ENCODE measurements at places on chromosomes 7 and 10.
A peak's percentile ranks its signal among the peaks of the same experiment; 100 is the strongest.

- DNase-seq = no peak
These were observed 73.3 kb upstream of the MYL10 start for GRCh38 chr7:101702362-101702850.

DNA sequence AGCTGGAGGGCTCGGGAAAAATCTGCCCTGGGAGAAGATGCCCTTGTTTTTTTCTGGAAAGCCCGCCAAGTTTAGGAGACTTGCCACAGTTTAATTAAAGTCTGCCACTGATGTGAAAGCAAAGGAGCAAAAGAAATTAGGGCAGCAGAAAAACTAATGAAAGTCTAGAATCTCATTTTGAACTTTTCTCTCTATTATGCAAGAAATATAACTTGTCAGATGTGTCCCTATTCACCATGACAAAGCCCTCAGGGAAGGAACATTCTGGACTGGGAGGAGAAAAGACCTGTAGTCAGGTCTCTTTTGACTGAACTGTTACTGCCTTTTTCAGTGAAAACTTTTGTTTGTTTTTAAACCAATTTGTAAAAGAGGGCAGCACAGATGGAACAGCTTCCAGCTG, 715.5 kb downstream of the SORCS3 start:
- DNase-seq = no peak

GRCh38 chr10:72008096-72008981, 44.1 kb downstream of the CHST3 start:
- no peak for DNase-seq

- no peak for DNase-seq
These were observed 1000.7 kb upstream of the LRRN3 start for GRCh38 chr7:110090110-110090820.

GRCh38 chr10:30088178-30088577, 28.8 kb upstream of the JCAD start:
- no peak for DNase-seq

GRCh38 chr7:78450706-78451105, 652.1 kb downstream of the PHTF2 start:
- no peak for DNase-seq

- DNase-seq = no peak
These were observed 133.8 kb downstream of the SEMA3A start for GRCh38 chr7:84060760-84061261.

DNA sequence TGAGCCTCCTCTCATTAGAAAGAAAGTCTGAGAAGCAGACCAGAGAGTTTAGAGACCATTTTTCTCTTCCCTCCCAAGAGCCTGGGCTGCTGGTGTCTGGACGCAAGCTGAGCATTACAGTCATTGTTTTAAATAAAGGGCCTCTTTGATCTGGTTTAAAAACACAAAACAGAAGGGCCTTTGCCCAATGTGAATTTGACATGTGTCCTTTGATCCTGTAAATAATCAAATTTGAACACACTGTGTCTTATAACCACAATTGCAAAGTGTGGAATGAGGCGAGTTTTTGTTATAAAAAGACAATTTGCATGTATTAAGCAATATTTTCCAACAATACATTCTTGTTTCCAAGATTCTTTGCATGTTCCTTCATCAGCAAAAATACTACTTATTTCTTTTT, 158.5 kb downstream of the C7orf25 start:
- DNase-seq = no peak

DNA sequence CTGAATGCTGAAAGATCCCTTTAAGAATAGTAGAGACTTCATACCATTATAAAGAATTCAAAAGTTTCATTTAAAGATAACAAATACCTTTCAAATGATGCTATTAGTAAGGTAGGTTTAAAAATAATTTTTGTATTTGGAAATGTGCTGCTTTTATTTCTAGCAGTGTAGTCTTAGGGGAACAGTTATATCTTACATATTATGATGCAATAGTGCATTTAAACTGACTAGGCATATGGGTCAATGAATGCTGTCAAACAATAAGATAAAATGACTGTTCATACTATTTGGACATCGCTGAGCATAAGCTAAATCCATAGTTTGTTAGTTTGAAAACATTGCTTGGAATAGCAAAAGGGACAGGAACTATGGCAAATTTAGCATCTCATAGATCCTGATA, 354.8 kb upstream of the SEMA3A start:
- no peak for DNase-seq

DNA sequence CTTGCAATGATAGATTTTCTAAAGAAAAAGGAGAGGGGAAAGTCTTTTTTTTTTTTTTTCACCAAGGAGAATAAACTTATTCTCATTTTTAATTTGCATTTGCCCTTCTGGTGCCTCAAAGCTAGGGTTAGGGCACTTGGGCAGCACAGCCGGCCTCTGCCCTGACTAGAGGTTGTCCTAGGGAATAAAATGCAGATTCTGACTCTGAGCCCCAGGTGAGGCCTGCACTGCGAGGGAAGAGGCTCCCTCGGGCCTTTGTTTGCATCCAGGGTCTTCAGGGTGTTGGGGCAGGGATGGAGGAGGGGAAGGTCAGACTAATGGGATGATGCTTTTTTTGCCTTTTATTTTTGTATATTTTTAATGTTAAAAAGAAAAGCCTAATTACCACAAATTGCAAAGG, 7.8 kb downstream of the MYL7 start:
- DNase-seq = no peak

DNA sequence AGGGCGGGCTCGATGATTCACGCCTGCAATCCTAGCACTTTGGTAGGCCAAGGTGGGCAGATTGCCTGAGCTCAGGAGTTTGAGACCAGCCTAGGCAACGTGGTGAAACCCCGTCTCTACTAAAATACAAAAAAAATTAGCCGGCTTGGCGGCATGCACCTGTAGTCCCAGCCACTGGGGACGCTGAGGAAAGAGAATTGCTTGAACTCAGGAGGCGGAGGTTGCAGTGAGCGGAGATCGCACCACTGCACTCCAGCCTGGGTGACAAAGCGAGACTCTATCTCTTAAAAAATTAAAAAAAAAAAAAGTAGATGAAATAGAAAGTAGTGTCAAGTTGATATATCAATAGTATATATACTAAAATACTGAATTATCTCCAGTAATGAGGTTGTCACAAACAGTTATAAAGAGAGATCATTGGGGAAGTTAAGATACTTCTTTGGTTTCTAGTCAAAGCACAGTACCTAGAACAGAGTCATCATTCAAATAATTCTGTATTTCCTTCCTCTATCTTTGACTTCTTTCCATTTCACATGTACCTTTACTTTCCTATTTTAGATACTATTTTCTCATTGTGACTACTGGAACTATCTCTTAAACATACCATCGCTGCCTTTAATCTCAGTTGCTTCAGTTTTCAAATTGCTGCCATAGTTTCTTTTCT, 491.7 kb downstream of the GRM8 start:
- DNase-seq = no peak

DNA sequence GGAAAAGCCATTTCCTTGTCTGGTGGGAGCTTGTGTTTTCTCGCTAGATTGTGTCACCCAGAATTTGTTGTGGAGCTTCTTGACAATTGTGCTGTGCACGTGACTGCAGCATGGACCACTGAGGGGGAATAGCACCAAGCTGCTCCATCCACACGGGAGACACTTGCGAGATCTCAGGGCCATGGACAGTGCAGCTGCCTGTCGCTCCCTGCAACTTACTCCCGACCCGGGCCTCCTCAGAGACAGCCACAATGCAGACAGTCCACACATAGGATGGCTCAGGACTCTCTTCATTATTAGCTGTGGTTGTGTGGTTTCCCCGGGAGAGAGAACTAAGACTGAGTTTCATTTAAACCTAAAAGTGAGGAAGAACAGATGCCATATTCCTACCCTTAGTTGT, 673.2 kb upstream of the GALNT17 start:
- no peak for DNase-seq

- no peak for DNase-seq
These were observed 19.5 kb upstream of the DLG5 start for GRCh38 chr10:77946084-77946483.

- peak; percentile 66 for DNase-seq
These were observed 13.8 kb downstream of the CYTH3 start for GRCh38 chr7:6258440-6259182.

DNA sequence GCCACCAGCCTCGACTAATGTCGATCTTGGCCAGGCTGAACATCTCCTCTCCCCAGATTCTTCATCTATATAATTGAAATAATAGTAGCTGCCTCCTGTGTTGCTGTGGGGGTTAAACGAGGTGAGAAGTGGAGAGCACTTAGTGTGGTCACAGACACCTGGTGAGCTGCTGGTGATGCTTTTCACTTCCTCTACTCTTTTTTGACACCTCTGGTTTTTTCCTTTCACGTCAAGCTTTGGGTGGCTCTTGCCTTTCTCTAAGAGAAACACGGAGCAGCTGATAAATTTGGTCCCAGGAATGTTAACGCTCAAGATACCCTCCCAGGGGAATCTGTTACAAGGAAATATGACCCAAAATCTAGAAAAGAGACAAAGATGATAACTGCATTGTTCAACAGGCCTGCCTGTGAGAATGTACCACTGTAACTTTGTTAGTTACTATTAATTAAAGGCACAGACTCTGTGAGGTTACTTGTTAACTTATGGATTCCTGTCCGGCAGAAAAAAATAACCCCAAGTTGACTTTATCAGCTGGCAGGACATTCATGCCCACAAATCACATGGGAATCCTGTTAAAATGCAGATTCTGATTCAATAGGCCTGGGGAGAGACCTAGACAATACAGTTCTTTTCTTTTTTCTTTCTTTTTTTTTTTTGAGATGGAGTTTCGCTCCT, 9.5 kb upstream of the NPFFR1 start:
- no peak for DNase-seq

DNA sequence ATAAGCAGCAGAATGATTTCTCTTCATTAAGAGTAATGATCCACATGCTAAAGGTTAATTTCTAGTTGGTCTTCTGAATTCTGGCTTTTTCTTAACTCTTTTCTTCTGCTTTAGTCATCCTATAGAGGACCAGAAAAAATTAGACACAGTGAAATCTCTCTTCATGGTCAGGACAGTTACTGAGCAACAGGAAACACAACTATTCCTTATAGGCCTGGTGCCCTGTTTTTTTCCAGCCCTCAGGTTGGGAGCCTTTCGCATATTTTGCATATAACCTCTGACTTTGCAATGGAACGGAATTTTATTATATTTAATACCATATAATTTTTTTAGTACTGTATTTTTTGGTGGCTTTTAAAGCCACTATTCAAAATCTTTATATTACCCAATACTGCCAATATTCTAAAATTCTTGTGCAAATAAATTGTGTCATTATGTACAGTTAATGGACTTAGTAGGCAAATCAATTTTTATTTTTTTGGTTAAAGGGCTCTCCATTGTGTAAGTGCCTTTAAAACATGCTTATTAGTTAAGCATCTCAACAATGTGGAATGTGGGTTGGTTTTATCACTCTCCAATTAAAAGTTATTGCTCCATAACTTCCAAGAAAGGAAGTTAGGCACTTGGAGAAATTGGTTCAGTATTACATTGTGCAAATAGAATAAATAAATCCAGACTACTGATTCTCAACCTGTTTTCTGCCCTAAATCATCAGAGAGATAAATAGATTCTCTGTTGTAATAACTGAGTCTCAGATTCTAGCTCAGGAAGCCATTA, 22.5 kb downstream of the ARL4A start:
- DNase-seq = peak; percentile 67

DNA sequence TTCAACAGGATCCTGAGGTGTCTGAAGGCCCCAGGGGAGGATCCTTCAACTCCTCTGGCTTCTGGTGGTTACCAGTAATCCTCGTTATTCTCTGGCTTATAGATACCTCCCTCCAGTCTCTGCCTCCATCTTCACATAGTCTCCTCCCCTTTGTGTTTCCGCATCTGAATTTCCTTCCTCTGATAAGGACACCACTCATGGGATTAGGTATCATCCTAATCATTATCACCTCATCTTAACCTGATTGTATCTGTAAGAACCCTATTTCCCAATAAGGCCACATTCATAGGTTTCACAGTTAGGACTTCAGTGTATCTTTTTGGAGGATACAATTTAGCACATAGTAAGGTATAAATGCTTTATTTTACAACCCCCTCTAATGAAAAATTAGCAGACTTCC, 1189.2 kb downstream of the CNTNAP2 start:
- no peak for DNase-seq

- no peak for DNase-seq
These were observed 228.7 kb upstream of the KLF6 start for GRCh38 chr10:4013651-4014121.

DNA sequence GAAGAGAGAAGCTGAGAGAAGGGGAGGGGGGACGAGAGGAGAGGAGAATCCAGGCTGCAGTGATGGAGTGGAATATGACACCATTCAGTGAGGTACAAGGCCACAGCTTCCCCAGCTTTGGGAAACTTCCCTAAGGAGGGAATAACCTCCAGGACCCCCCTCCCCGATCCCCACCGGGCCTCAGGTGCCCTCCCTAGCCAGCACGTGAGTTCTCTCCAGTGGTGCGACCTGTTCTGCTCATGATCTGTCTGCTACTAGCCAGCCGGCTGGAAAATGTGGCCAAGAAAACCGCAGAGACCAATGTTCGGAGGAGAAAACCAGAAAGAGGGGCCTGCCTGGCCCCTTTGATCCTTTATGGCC, 39.9 kb upstream of the AGK start:
- no peak for DNase-seq

- DNase-seq = peak; percentile 69
These were observed 68.8 kb upstream of the GSDME start for GRCh38 chr7:24825931-24826661.

- no peak for DNase-seq
These were observed 54.6 kb downstream of the TMEM178B start for GRCh38 chr7:141128506-141128905.

GRCh38 chr7:21624320-21624719, 81.5 kb downstream of the DNAH11 start:
- DNase-seq = no peak

DNA sequence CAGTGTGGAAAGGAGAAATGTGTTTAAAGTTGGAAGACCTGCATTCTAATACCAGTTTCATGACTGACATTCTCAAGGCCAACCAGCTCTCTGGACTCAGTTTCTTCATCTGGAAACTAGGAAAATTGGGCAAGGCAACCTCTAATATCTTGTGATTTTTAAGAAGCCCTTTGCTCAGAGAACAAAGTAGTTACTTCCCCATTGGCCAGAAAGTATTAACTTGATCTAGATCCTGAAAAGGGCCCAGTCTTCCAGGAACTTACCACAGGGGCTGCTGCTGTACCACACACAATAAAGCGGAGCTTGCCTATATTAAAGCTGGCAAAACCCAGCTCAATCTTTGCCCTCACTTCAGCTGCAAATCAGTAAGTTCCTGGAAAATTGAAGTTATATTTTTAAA, 155.6 kb upstream of the ADO start:
- DNase-seq = no peak

- DNase-seq = no peak
These were observed 13.9 kb upstream of the LRMDA start for GRCh38 chr10:75417522-75417927.

DNA sequence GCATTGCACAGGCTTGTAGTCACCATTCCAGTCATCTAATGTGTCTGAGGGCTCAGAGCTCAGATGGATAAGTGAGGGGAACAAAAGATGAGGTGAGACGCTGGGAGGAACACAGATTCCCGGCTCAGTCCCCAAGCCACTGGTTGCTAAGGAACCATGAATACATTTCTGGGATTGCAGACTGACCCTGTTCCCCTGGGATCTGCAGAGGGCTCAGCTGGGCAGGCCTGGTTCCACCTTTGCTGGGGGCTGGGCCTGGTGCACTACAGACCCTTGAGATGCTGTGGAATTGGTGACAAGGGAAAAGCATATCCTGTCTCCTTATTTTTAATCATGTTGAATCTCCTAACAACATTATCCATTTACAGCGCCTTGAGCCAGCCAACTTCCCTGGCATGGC, 19.2 kb downstream of the ELFN1 start:
- DNase-seq = no peak

- DNase-seq = no peak
These were observed at the start of gene PRKCQ for GRCh38 chr10:6579904-6580278. PRKCQ (minus strand) TSS chr10:6580276; CDS start chr10:6515135, 65,141 bp downstream.

Data from AG08395 (cell line).